Foreskin fibroblast (primary cell): ENCODE measurements at places on chromosomes 2 and 18.

DNA sequence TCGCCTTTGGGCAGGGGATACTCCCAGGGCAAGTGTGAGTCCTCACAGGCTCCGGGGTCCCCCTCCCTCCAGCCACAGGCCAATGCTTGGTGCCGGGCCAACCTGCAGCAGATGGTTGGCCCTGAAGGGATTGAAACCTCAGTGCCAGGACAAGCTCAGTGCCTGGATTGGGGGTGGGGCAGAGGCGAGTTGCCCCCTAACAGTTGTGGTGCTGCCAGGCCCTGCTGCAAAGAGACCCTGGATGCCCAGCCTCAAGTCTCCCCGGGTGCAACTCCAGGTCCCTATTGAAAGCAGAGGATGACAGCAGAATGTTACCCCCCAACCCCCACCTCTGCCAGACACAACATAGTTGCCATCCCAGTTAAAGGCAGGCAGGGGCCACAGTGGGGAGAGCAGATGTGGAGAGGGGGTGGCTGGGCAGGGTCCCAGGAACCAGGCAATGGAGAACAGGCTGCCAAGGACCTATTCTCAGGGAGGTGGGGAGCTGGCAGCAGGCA is 9.5 kb upstream of the RNF103 start:
- no peak for DNase-seq

DNA sequence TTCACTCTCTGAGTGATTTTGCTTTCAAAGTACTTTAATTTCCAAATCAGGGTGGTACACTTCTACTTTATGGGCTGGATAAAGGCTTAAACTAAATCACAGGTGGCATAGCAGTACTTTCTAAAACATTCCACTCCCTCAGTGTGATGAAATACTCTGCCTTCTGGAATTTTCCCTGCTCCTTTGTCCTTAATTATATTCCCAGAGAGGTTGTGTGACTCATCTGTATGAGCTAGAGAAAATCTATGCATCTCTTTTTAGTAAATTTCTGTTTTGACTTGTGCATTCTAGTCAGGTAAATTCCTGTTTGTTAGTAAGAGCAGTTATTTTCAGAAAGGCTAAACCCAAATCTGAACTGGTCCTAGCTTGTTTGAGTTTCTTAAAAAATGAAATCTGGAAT is 29.0 kb upstream of the PLA2R1 start:
- peak; percentile 72 for DNase-seq

DNA sequence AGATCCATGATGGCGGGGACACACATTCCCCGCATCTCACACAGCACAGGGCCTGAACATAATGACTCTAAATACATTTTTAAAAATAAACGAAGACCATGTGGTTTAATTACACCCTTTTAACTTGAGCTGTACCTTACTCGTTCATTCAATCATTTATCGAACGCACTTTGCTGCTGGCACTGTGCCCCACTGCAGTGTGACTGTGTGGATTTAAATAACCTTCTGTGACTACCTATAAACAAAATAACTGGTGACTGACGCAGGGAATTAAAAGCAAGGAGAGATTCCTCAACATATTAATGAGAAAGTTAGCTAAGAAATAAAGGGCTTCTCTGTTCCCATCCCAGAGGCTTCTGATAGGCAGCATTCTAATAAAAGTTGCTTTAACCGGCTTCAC is 10.9 kb upstream of the FZD7 start:
- DNase-seq = no peak

DNA sequence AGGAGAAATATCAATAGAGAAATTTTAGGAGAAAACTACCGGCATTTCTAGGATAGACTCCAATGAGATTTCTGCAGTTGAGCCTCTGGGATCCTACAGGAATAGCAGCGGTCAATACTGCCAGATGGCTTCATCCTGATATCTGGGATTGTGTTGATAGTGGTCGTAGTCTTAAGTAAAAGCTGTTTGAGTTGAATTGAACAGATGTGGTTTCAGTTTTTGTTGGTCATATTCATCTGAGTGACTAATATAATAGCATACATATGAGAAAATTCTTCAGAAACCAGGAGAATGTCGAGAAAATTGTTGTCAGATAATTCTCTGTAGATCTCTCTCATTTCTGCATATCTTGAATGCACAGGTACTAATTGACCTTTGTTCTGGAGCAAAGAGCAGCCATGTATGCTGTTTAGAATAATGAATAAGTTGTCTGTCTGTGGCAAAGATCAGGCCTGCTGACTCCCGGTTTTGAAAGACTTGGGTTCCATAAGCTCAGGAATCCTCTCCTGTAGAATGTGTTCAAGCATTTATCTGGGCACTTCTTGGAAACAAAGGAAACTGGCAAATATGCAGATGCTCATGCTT is 288.1 kb downstream of the TMX3 start:
- DNase-seq = peak; percentile 65

DNA sequence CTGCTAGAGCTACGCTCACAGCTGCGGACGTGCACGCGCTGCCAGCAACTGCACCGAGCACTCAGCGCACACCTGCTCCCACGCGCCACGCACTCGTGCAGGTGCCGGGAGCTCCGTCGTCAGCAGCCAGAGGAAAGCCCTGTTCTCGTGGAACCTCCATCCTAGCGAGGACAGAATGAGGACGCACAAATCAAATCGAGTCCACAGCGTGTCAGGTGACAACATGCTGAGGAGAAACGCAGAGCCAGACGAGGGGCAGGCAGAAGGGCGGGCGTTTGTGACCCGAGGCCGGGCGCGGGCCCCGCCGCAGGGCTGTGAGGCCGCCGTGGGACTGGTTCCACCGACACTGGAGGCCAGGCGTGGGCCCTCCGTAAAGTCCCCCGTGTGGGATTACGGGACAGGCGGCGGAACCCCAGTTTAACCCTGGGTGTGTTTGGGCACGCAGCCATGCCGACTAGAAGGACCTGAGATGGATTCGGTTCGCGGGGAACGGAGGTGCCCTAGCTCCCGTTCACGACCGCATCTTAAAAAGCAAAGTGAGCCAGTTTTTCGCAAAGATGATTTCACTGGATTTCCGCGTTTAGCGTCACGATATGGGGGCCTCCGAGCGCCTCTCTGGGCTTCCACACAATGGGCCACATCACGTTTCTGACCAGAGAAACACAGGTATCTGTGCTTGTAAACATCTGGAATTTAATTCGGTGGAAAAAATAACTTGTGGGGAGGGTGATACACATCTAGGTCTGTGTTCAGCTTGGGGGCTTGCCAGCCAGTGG is 26.9 kb upstream of the ALKAL2 start:
- DNase-seq = no peak

- peak; percentile 80 for DNase-seq
Observed at GRCh38 chr18:49055754-49056172, 105.0 kb upstream of the SMAD7 start.

GRCh38 chr2:36677996-36678605 is 18.4 kb upstream of the VIT start:
- DNase-seq = no peak

GRCh38 chr2:197057959-197058358 is 131.5 kb upstream of the PGAP1 start:
- DNase-seq = no peak
